SJSA1 (cell line): ENCODE measurements at places on chromosomes 1 and 21. TPM values are rescaled to one million over a fixed set of nuclear protein-coding genes. Genes with fewer than 3 reads are reported as not detected.

DNA sequence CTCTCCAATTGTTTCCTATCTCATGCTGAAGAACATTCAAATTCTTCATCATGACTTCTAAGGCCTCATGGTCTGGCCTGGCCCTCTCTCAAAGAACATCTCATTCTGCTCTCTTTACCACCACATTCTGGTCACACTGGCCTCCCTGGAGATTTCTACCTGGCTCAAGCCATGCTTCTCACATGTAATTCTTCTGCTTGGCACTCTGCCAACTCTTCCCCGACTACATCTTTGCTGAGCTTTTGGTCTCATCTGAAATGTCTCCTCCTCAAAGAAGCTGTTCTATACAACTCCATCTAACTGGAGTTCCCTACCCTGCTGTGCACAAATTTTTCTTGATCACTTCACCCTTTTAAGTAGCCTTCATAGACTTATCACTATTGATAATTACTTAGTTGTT, 1.4 kb upstream of the TBX19 start:
- DNase-seq: no peak

GRCh38 chr1:154896771-154897286, 26.7 kb upstream of the KCNN3 start:
- DNase-seq: no peak

GRCh38 chr1:44045064-44045463, 13.8 kb upstream of the SLC6A9 start:
- no peak for DNase-seq

DNA sequence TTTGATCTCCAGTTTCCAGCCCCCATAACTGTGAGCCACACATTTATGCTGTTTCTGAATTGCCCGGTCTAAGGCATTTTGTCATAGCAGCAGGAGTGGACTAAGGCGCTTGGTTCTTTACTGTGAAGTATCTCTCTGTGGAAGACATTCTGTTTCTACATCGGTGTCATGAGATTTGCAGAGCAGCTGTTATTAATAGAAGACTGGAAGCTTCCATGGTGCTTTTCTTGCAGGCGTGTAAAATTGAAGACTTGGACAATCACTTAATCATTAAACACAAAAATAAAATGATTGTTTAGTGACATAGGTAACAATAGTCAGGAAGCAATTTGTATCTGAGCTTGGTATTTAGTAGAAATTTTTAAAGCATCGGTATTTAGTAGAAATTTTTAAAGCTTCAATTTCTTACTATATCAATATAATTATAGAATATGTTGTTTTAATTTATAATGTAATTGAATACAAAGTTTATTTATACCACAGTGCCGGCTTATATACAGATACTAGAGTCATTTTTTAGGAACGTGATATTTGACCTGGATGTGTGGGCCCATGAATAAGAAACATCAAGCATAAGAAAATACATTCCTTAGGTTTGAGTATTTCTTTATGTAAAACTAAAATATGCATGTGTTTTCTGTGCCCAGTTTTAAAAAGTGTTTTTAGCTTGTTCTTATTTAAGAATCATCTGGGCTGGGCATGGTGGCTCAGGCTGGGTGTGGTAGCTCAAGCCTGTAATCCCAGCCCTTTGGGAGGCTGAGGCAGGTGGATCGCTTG, 60.6 kb upstream of the COL6A1 start:
- DNase-seq: no peak

DNA sequence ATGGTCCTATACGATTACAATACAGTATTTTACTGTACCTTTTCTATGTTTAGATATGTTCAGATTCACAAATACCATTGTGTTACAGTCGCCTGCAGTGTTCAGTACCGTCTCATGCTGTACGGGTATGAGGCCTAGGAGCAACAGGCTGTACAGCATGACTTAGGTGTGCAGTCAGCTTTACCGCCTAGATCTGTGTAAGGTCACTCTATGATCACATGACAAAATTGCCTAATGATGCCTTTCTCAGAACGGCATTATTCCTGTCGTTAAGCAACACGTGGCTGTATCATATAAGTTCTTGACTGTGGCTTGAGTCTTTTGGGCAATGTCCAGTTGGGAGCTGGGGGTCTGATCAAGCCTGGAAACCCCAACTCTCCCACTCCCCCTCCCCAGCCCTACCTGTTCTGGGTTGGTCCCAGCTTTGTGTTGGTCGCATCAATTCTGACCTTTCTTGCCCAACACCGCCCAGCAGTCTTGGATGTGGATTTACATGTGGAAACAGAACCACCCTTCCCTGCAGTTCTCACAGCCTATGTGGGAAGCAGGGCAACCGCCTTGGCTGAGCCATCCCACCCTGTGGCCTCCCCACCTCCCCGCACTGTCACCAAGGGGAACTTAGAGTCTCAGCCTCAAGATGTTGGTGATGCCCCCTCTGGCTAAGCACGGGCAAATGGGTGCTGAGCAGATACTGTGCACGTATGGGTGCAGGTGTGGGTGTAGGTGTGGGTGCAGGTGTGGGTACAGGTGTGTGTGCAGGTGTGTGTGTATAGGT, 80.2 kb upstream of the ACTL8 start:
- DNase-seq: no peak

GRCh38 chr1:225655509-225656258, 2.8 kb upstream of the ENAH start:
- DNase-seq: peak; percentile 87

GRCh38 chr1:232274236-232274855, 355.6 kb downstream of the SIPA1L2 start:
- DNase-seq: no peak

GRCh38 chr1:231779081-231779480, 152.5 kb downstream of the DISC1 start:
- DNase-seq: no peak

DNA sequence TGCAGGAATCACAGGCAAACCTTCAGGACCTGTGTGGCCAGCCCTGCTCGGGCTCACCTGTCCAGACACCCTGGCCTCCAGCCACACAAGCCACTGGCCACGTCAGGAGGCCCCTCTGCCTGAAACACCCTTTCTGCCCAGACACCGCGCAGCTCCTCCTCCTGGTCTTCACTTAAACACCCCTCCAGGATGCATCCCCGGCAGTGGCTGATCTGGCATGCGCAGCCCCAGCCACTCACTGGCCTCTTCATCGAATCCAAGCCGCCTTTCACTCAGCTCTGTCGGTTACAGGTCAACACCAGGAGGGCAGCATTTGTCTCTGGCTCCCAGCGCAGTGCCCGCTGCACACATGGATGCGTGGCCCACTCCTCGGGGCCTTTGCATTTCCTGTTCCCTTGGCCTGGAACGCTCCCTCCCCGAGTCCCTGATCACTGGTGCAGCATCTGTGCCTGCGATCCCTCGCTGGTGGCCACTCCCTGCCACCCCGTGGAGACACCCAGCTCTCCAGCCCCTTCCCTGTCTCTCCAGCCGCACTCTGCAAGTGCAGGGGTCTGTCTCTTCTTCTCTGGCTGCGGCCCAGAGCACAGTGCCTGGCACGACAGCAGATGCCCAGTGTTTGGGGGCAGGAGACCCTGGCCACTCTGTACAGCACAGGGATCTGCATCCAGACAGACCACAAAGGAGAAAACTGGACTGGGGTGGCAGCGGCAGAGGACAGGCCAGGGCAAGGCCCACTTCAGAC, 9.4 kb downstream of the TPRG1L start:
- DNase-seq: no peak

GRCh38 chr1:39575191-39576015, 1.2 kb downstream of the PABPC4 start:
- peak; percentile 73 for DNase-seq

DNA sequence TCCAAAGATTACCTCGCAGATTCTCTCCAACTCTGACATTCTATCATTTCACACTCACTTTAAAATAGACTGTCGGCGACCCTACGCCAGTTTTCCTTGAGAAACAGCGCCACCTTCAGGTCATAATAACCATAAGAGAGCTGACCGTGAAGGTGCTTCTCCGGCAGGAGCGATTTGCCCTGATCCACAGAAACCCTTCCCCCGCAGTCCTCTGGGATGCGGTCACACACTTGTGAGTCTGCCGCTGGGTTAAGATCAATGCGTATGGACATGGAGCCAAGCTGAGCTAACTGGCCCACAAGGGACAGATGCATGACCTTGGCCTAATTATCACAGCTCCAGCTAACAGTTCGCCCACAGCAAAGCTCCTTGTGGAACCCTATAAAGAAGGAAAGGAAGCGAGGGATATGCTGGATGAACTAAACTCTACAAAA, 32.8 kb upstream of the IFNAR2 start:
- peak; percentile 40 for DNase-seq

GRCh38 chr1:171627020-171627419, 5.0 kb downstream of the MYOCOS start:
- no peak for DNase-seq

DNA sequence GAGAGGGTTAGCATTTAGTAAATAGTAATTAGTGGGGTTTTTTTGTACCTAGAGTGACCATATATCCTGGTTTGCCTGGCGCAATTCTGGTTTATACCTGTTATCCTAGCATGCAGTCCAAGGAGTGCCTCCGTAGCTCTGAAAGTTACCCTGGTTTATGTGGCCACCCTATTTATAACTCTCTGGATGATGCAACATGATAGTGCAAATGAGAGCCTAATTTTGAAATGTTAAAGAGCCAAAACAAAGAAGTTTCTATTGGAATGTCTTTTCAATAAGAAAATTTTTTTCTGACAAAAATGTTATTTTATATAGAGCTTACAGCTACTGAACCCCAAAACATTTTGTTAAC, 5.7 kb downstream of the AHCYL1 start:
- DNase-seq: no peak

DNA sequence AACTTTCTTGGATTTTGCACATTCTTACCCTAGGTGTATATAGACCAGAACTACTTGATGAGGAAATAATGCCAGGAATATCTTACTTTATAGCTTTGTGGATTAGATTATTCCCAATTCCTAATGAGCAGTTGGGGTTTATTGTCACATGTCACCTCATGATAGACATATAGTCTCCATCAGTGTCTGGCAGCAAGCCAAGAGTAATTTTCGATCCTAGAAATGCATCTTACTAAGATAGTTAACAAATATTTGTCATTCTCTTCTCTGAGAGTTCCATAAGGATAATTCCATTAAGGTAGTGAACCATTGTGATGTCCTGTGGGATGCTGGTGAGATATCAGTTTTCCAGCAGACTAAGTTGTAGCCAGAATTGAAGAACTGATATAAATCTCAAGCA, 1282.9 kb upstream of the B3GALT2 start:
- DNase-seq: no peak

- DNase-seq: no peak
These were observed 18.4 kb upstream of the SIPA1L2 start for GRCh38 chr1:232648316-232648715.

DNA sequence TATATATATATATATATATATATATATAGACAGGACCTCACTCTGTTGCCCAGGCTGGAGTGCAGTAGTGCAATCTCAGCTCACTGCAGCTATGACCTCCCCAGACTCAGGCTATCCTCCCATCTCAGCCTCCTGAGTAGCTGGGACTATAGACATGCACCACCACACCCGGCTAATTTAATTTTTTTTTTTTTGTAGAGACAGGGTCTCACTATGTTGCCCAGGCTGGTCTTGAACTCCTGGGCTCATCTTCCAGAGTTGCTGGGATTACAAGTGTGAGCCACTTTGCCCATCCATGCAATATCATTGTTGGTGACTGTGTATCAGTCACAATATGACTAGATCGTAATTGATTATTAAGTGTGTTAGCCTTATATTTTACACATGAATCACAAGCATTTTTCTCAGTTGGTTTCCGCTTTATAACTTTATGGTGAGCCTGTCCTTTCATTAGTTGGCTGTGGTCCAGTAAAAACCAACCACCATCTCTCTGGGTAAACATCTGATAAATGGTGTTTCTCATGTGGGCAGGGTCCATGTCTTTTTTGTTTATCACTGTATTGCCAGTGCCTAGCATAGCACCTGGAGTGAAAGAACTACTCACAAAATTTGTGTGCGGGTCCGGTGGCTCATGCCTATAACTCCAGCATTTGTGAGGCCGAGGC, 63.6 kb downstream of the MYOM3 start:
- no peak for DNase-seq

DNA sequence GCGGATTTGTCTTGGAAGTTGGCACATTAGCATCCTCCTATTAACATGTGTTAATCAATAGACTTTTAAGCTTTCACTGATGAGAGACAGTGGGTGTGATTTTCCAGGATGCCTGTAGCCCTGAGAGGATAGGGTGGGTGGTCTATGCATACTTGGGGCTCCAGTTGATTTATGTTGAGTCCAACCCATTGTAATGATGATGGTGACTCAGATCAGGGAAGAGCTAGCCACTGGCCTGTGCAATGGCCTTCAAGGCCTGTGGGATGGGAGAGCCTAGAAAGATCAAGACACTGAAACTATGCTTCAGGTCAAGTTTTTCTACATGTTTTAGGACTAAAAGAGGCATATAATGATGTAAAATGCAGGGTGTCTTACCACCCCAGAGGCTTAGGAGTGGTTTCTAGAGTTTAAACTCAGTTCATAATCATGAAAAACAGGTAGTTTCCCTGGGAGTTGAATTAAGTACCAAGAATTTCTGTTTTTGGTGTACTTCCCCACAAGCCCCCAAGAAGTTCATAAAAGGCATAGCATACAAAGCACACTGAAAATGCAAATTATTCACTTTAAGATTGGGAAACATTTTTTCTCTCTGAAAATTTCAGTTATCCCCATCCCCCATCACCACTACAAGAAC, 19.9 kb downstream of the BEND5 start:
- no peak for DNase-seq

GRCh38 chr1:84090447-84091245, 53.4 kb upstream of the PRKACB start:
- DNase-seq: no peak

DNA sequence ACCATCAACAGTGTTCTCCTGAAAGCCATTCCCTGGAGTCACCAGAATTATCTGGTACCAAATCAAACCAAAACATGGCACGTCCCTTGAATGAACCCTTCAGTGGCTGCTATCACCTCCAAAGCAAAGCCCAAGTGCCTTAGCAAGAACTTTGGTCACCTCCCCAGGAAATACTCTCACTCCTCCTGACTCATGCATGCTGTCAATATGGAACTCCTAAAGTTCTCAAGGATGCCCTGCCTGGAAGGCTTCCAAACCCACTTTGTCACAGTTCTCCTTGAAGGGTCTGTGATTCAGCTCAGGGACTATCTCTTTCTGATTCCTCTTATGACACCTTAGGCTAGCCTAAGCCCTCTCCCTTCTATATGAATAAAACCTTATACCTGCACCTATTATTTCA, 146.1 kb upstream of the RUNX1 start:
- no peak for DNase-seq

GRCh38 chr1:207173396-207173795, 69.4 kb downstream of the C4BPA start:
- no peak for DNase-seq

GRCh38 chr1:192140382-192140781, 17.9 kb upstream of the RGS18 start:
- DNase-seq: no peak

GRCh38 chr1:236063919-236064673, 794 bp downstream of the NID1 start:
- DNase-seq: peak; percentile 65

Gene SDE2
- 38.5 and 43.9 TPM in 2 replicates for total RNA-seq
